ENCODE measurements at places on chromosomes 2 and 18.

GRCh38 chr18:79487801-79488201 is 92.1 kb downstream of the NFATC1 start:
- no peak for DNase-seq

- no peak for DNase-seq
These were observed 40.0 kb downstream of the CYP1B1 start for GRCh38 chr2:38035968-38036367.

GRCh38 chr2:238573916-238574315 is 147.2 kb downstream of the ASB1 start:
- no peak for DNase-seq

DNA sequence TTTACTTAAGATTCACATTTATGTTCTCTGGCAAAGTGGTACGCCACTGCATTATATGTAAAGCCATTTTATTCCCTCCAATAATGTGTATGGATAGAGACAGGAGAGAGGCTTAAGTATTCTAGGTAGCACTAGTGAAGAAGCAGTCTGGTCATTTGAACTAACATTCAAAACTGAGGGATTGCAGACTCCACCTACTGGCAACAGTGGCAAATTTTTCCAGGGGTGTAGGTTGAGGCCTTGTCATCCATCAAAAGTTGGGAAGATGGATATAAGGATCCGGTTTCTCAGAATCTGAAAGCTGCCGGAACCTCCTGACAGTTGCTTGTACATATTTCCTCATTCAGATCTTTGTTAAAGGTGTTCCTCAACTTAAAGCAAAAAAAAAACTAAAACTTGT is 465.5 kb upstream of the FSHR start:
- no peak for DNase-seq

DNA sequence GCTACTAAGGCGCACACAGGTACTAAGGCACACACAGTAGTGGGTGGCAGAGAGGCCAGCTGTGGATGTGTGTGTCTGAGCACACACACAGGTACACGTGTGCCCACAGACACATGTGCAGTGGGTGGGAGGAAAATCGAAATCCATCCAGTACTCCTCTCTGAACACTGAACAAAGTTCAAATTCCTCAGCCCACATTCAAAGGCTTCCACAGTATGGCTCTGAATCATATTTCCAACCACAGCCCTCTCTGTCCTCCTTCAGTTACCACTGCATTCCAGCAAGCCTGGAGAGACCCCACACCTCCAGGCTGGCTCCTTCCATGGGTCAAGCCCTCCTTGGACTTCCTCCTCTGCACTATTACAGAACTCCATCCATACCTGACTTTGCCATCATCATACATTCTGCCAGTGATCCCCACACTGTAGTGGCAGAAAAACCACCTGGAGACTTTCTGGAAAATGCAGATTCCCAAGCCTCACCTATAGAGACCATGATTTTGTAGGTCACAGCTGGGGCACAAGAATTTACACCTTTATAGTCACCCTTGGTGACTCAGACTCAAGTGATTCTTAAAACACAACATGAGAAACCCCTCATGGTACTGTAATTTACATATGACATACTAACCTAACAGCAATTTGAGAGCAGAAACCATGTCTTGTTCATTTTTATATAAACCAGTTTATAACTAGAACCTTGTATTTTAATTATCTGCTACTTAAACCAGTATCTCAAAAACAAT is 31.4 kb downstream of the EPG5 start:
- no peak for DNase-seq

DNA sequence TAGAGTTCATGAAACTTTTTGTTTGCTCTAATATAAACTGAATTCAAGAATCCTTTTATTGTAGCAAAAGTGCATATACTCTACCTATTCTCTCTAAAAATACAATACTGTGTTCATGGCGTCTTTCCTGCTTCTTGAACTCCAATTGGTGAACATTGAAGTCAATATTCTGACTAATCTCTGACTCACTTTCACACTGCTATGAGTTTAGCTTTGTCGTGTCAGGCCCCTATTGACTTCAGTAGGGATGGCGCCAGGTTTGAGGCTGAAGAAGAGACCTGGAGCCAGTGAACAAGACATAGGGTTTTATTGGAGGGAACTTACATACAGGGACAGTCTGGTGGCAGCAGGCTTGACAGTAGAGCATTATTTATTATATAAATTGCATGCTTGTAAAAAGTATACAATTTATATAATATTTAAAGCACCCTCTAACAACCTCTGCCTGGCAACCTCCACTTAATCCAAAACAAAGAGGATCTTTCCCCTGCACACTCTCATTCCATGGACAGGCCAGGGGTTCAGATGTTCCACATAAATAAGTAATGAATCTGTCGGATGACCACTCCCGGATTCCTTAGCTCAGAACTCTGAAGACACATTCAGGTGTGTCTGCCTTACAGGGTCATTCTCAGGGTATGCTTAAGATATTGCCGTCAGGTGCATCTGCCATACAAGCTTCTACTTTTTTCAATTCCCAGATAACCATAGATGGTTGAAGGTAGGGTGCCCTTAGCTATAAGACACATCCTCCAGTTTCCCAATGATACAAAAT is 141.0 kb downstream of the CERS6 start:
- DNase-seq, result no peak

DNA sequence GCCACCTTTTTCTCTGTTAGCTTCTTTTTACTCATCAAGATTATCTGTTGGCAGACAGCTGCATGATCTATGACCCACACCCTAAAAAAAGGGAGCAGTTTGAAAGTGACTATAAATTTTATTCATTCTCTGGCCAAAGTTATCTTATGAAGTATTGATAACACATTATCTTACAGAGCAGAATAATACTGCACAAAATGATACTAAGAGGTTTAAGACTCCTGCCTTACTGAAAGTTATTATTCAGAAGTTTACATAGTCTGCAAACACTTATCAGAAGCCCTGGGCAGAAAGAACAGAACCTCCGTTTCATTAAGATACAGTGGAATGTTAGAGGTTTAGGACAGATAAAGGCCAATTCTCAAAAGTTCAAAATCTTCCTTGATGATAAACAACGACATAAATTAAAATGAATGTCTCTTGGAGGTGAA is 78.2 kb downstream of the ZEB2 start:
- DNase-seq, result no peak

DNA sequence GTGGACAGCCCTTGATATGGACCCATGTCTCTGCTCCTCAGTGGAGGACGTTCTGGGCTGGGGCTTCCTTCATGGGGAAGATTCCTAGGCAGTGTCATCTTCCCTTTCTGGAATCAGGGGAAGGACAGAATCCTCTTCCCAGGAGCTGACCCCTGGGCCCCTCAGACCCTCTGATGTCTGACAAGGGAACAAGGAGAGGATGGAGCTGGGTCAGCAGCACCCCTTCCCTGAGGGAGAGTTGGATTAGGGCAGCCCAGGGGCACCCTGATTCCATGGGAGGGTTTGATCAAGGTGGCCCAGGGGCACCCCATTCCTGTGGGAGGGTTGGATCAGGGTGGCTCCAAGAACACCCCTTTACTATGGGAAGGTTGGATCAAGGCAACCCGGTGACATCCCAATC is 86.5 kb downstream of the ACKR3 start:
- no peak for DNase-seq

- DNase-seq, result no peak
These were observed 752.0 kb upstream of the HS6ST1 start for GRCh38 chr2:129070663-129071062.
